ENCODE measurements at places on chromosomes 7 and 10.
A peak's percentile ranks its signal among the peaks of the same experiment; 100 is the strongest.

DNA sequence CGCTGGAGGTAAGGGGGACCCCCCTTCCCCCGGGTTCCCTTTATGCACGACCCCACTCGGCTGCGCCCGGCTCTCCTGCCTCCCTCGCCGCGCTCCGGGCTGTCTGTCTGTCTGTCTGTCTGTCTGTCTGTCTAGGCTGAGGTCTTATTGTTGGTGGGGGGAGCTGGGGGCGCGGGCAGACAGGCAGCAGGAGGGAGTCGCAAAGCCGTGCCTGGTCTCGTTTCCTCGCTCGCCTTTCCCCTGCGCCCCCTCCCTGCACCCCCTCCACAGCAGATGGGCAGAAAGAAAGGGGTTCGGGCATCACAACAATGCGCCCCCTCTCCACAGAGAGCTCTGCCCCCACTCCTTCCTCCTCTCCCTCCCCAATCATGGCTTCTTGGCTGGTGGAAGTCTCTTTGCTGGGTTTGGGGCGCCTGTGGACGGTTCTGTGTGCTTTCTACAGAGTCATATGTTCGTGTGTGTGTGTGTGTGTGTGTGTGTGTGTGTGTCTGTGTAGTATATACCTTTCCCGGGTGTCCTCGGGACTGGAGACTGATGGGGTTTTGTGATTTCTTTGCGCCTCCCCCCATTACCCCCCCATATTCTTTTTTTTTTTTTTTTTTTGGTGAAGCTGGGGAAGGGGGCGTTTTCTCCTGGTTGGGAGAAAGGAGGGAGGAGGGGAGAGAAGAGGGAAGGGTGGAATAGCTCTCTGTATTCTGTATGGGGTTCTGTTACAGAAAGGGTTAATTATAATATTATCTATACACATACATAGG lies 1.9 kb downstream of the AUTS2 start:
- no peaks in the 10 kb centered on the region for H3K27me3 ChIP-seq
- peak; percentile 37 for DNase-seq
- no peaks in the 10 kb centered on the region for H3K36me3 ChIP-seq
- peak overlapping the region; percentile 97 for H3K27ac ChIP-seq

DNA sequence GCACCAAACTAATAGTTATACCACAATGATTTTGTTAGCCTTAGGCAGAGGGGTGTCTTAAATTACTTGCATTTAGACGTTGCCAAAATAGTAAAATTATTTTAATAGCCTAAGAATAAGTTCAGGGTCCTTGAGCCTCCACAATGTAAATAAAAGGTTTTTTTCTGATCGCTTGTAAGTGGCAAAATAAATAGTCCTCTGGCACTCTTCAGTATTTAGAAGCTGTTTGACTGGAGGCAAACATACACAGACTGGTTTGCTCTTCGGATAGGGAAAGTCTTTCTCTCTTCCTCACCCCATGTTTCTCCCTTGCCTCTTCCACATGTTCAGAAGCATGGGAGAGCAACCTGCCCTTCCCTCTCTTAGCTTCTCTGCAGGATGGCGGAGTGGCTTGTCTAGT lies 49.5 kb upstream of the FAM180A start:
- H3K27me3 ChIP-seq, result no peaks in the 10 kb centered on the region
- no peaks in the 10 kb centered on the region for H3K4me1 ChIP-seq
- no peaks in the 10 kb centered on the region for H3K36me3 ChIP-seq
- H3K4me3 ChIP-seq, result no peak overlapping the region

DNA sequence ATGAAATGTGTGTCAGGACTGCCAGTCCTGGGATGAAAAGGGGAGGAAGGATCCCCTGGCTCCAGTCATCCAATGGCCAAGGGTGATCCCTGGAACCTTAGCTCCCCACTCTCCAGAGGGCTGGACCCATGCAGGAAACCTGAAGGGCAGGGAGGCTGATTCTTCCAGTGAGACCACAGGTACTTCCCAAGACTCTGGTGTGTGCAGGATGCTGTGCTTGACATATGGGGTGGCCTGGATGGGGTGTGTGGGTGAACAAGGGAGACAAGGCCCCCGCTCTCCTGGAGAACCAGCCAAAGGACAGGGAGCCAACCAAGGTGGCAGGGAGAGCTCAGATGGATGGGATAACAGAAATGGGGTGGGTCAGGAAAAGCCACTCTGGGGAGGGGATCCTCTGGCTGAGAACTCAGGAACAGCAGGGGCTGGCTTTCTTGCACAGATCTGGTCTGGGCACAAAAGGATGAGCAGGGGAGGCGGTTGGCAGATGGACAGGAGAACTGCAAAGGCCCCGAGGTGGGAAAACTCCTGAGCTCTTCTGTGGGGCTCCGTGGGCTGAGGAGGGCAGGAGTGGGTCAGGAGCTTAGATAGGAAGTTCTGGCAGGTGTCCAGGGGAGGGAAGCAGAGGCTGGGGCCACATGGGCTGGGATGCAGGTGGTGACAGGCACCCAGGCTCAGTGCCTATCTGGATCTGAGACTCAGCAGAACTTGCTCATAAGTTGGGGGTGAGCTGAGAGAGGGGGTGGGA lies 100.6 kb downstream of the ARHGAP22 start:
- H3K36me3 ChIP-seq, result no peaks in the 10 kb centered on the region
- no peak overlapping the region for H3K27ac ChIP-seq
- no peak overlapping the region for H3K4me3 ChIP-seq

DNA sequence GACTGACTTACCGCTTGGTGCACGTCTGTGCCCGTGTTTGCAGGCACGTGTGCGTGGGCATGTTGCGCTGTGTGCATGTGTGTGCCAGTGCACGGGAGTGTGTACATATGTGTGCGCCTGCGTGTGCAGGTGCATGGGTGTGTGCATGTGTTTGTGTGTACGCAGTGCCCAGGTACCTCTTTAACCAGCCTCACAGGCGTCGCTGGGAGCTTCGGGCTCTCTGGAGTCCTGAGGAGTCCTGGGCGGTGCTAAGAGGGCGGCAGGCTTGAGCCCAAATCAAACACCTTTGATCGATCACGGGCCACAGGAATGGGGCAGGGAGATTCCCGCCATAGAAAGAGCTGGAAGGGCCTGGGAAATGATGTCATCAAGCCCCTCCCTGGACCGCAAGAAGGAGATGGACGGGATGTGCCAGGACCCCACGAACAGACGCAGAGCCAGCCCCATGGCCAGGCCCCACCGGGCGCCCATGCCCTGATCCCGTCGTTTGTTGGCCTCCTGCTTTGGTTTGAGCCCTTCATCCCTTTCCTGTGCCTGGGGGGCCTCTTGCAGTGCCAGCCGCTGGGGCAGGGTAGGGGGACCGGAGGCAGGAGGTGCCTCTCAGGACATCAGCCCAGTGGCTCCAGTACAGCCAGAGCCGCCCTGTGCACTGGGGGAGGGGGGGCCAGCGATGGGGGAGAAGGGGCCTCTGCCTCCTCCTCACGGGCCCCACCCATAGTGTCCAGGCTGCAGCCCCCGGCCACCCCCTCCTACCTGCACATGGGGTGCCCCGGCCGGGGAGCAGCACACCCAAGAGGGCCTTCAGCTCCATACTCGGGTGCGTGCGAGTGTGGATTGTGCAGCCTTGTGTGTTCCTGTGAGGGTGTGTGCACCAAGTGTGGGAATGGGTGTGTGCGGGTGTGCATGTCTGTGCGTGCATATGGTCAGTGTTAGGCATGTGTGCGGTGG lies 5.8 kb downstream of the KNDC1 start:
- H3K36me3 ChIP-seq, result no peaks in the 10 kb centered on the region
- no peaks in the 10 kb centered on the region for H3K4me1 ChIP-seq
- peaks cover 39% of the 10 kb centered on the region for H3K27me3 ChIP-seq
- H3K4me3 ChIP-seq, result no peak overlapping the region
- no peak for DNase-seq

- no peak overlapping the region for H3K27ac ChIP-seq
- no peaks in the 10 kb centered on the region for H3K27me3 ChIP-seq
- H3K4me3 ChIP-seq, result no peak overlapping the region
- no peaks in the 10 kb centered on the region for H3K4me1 ChIP-seq
Observed at GRCh38 chr10:86139066-86139657, 227.4 kb downstream of the GRID1 start.

GRCh38 chr10:16814012-16814411 lies 3.2 kb downstream of the RSU1 start:
- H3K27me3 ChIP-seq, result no peaks in the 10 kb centered on the region
- H3K36me3 ChIP-seq, result no peaks in the 10 kb centered on the region
- DNase-seq, result no peak
- H3K27ac ChIP-seq, result no peak overlapping the region
- no peaks in the 10 kb centered on the region for H3K4me1 ChIP-seq

GRCh38 chr7:73986158-73986631 lies 41.8 kb upstream of the ELN start:
- peak; percentile 41 for DNase-seq
- no peaks in the 10 kb centered on the region for H3K4me1 ChIP-seq
- no peaks in the 10 kb centered on the region for H3K36me3 ChIP-seq
- H3K27ac ChIP-seq, result no peak overlapping the region
- no peaks in the 10 kb centered on the region for H3K27me3 ChIP-seq
- no peak overlapping the region for H3K4me3 ChIP-seq

DNA sequence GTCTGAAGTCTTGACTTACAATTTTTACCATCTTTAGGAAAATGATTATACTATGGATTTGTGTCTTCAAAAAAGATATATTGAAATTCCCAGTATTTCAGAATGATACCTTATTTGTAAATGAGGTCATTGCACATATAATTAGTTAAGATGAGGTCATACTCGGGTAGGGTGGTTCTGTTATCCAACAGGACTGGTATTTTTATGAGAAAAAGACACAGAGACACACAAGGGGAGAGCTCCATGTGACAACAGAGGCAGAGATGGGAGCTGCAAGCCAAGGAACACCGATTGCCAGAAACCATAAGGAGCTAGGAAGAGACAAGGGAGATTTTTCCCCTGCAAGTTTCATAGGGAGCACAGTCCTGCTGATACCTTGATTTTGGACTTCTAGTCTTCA lies 356.9 kb downstream of the ARL4A start:
- no peaks in the 10 kb centered on the region for H3K4me1 ChIP-seq
- H3K36me3 ChIP-seq, result no peaks in the 10 kb centered on the region
- DNase-seq, result no peak
- no peaks in the 10 kb centered on the region for H3K27me3 ChIP-seq

- no peaks in the 10 kb centered on the region for H3K4me1 ChIP-seq
- no peak overlapping the region for H3K27ac ChIP-seq
- DNase-seq, result no peak
- no peak overlapping the region for H3K4me3 ChIP-seq
- H3K36me3 ChIP-seq, result no peaks in the 10 kb centered on the region
Observed at GRCh38 chr10:27285093-27285492, 44.5 kb upstream of the ACBD5 start.

GRCh38 chr10:93402192-93402591 lies 79.9 kb downstream of the MYOF start:
- DNase-seq, result no peak
- no peak overlapping the region for H3K4me3 ChIP-seq
- H3K36me3 ChIP-seq, result peaks cover 77% of the 10 kb centered on the region
- H3K27me3 ChIP-seq, result no peaks in the 10 kb centered on the region

DNA sequence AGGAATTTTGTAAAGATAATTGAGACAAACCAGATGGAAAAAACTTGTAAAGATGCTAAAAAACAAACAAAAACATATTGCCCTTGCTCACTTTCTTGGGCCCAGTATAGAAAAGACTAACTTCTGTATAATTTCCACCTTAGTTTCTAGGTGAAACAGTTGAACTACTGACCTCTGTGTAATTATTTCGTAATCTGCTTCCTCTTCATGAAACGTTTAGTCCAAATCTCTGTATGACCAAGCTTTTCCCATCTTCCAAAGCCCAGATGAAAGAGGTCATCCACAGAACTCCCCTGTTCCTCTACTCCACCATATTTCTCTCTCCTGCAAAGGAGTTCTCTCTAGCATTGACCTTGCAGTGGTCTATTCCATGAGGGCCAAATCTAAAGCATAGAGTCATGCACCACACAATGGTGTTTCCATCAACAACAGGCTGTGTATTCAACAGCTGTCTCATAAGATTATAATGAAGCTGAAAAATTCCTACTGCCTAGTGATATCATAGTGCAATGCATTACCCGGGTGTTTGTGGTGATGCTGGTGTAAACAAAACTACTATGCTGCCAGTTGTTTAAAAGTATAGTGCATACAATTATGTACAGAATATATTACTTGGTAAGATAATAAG lies 647.6 kb downstream of the TNS3 start:
- peaks cover 21% of the 10 kb centered on the region for H3K4me1 ChIP-seq
- no peak overlapping the region for H3K4me3 ChIP-seq
- H3K36me3 ChIP-seq, result no peaks in the 10 kb centered on the region
- no peak overlapping the region for H3K27ac ChIP-seq

GRCh38 chr10:60114765-60115586 lies 208.6 kb upstream of the CCDC6 start:
- no peaks in the 10 kb centered on the region for H3K36me3 ChIP-seq
- H3K4me1 ChIP-seq, result no peaks in the 10 kb centered on the region
- peak; percentile 11 for DNase-seq
- H3K27me3 ChIP-seq, result no peaks in the 10 kb centered on the region
- H3K4me3 ChIP-seq, result no peak overlapping the region
- no peak overlapping the region for H3K27ac ChIP-seq

DNA sequence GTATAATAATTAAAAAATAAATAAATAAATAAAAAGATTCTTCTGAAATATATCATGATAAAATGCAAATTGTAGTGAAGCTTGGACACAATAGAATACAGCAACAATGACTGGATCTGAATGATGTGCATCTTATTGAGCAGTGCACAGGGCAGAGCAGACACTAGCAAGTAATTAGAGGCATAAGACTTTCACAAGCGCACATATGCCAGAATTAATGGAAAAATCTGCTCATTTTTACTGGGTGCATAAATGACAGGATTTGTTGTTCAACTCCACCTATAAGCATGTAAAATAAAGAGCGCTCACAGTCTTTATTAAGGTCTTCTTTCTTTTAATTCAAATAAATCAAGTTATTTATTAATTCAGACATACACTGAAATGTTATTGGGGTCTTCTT lies 125.0 kb downstream of the DPY19L1 start:
- H3K27me3 ChIP-seq, result no peaks in the 10 kb centered on the region
- no peak overlapping the region for H3K27ac ChIP-seq
- no peak for DNase-seq
- no peak overlapping the region for H3K4me3 ChIP-seq
- H3K4me1 ChIP-seq, result no peaks in the 10 kb centered on the region

DNA sequence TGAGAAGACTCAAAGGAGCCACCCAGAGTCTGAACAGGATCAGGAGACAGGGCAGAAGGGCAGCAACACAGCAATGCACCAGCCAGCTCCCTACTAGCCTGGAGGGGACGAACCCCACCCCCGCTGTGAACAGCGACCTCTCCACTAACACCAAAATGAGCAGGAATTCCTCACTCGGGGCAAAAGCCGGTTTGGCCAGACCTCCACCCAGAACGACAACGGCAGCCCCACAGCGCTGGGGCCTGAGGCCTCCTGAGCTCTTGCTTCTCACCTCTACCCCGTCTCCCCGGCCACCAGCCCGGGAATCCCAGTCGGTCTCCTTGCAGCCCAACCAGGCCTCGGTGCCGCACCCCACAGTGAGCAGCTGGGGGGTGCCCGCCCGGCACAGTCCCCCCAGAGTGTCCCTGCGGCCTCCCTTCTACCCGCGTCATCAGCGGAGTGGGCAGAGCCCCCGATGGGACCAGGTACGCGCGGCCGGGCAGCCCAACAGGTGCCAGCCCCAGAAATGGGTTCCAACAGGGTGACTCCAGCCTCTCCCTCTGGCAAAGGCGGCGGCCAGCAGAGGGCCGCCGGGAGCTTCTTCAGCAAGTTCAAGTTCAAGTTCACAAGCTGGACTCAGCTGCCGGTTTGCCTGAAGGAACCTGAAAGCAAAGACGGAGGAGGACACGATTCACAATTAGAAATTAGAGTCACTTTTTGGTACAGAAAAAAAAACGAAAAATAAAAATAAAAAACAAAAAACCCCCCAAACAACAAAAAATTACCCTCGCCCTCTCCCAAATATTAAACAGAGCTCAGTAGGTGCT lies 129.0 kb downstream of the MARCHF5 start:
- H3K27me3 ChIP-seq, result peaks cover 26% of the 10 kb centered on the region
- peak; percentile 33 for DNase-seq
- H3K36me3 ChIP-seq, result no peaks in the 10 kb centered on the region
- peak overlapping the region; percentile 46 for H3K4me3 ChIP-seq
